ENCODE measurements at places on chromosomes 2 and 18.

GRCh38 chr2:28011322-28011737 is 120.8 kb downstream of the BABAM2 start:
- DNase-seq: no peak

GRCh38 chr2:147888680-147889079 is 43.9 kb downstream of the ACVR2A start:
- no peak for DNase-seq

DNA sequence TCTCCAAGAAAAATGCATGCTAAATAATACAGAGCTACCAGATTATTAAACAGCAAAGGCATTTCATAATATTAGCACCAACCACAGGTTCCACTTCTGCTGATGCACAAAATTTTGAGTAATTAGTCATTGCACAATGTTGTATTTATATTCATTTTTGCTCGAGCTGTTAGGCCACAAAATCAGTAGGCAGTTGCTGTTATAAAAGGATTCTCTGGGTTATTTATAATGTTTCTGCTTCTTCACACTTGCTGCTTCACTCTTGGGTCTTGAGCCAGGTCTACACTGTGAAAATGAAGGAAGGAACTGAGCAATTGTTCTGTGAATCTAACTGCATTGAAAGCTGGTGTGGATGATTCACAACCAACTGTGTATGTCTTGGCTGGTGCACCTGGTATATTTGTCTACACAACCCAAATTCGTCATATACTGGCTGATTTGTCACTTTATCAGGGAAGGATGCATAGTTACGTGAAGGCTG is 38.3 kb downstream of the MRPL33 start:
- DNase-seq: no peak

- no peak for DNase-seq
Measured at GRCh38 chr2:17520761-17521160, 2.5 kb upstream of the RAD51AP2 start.

GRCh38 chr18:33835419-33835818 is 257.4 kb downstream of the ASXL3 start:
- no peak for DNase-seq

- no peak for DNase-seq
Measured at GRCh38 chr2:54855434-54855833, 132.0 kb downstream of the EML6 start.

GRCh38 chr2:203811491-203812221 is 55.9 kb upstream of the CTLA4 start:
- no peak for DNase-seq

- DNase-seq: no peak
Measured at GRCh38 chr2:143468341-143468888, 339.2 kb downstream of the ARHGAP15 start.

DNA sequence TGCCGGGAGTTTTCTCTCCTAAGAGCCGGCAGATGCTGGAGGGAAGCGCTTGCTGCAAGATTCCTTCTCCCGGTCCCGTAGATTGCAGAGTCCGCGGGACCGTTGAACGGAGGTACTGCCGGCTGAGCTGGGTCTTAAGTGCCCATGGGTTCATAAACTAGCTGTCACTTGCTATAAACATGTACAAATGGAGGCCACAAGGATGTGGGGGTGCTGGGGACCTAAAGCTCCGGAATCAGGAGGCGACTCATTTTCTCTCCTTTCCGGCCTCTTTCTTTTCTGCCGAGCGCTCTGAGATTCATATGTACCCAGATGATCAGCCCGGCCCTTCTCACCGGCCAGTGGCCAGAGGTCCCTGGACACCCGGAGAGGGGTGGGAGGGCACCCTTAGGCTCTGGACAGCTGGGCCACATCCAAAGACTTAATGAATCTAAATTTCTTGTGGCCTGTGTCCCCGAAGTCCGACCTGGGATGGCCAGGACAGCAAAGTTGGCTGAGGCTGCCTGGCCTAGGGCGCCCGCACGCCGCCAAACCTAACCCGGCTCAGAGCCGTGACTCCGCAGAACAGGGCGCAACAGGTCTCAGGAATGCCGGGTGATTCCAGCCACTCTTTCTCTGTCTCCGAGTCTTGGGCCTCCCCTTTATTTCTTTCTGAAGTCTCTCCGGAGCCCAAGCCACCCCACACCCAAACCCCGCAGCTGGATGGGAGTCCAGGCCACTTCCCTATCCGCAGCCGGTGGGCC is 2.4 kb upstream of the PAX3 start:
- no peak for DNase-seq

DNA sequence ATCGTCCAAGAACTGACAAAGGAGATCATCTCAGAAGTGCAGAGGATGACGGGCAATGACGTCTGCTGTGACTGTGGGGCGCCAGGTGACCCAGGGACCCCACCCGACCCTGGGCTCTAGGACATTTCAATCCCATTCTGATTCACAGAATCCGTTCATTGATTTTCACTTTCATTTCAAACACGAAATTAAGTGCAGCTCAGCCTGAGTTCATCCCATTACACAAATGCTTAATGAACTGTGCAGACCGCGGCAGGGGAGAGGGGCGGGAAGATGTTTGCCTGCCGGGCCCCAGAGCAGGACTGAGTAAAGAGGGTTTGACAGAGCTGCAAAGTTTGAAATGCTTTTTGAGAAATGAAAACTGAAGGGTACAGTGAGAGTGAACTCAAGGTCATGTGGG is 67.1 kb downstream of the ITGB1BP1 start:
- DNase-seq: no peak

DNA sequence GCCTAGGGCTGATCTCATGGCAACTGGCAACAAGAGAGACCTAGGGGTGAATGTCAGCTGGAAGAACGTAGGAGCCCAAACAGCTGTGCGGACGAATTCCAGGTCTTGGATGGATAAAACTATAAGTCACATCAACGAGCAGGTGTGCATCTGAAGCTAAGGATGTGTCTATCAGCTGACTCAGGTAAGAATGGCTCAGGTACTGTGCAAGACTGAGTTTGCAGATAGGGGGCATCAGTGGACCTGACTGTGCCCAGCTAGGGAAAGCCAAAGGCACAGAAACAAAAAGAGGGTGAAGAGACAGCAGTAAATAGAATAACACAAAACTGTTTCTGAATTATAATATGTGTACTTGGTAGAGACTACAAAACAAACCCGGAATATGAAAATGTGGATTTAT is 357.3 kb downstream of the ZEB2 start:
- DNase-seq: no peak

DNA sequence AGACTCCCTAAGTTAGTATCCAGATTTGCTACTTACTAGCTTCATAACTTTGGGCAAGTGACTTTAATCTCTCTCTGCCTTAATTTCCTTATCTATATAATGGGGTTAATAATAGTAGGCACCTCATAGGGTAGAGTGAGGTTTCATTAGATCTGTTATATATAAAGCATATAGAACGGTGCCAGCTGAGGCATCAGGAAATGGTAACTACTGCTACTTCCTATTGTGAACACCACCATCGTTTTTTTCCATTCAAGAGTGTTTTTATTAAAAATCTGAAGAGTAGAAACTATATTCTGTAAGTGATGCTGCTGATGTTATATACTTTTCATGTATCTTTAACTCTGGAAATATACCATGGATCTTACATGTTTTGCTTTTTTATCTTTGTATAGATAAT is 44.3 kb downstream of the MALT1 start:
- DNase-seq: no peak

- DNase-seq: no peak
Measured at GRCh38 chr2:26772064-26773001, 8.2 kb downstream of the SLC35F6 start.

GRCh38 chr18:49565612-49566011 is 3.8 kb downstream of the LIPG start:
- DNase-seq: peak; percentile 24

- DNase-seq: no peak
Measured at GRCh38 chr2:19971691-19972090, 18.2 kb downstream of the WDR35 start.

GRCh38 chr2:127508631-127509034 is 17.7 kb downstream of the IWS1 start:
- peak; percentile 11 for DNase-seq

- DNase-seq: no peak
Measured at GRCh38 chr2:232480201-232481190, 7.1 kb downstream of the ECEL1 start.

DNA sequence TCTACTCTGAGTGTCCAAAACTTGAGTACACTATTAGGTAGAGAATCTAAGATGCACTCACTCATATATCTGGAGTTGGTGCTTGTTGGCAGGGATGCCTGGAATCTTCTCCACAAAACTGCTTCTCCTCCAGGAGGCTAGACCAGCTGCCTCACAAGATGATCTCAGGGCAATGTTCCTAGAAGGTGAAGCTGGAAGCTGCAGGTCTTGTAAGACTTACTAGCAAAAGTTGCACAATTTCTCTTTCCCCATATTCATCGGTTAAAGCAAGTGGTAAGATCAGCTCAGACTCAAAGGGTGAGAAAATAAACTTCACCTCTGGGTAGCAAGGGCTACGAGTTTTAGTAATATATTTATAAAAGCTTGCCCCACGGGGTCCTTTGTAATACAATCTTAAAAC is 454.4 kb upstream of the ACVR2A start:
- no peak for DNase-seq

GRCh38 chr2:168518555-168519066 is 62.5 kb downstream of the CERS6 start:
- DNase-seq: no peak

- no peak for DNase-seq
Measured at GRCh38 chr2:65231892-65232477, 4.4 kb downstream of the ACTR2 start.

- DNase-seq: no peak
Measured at GRCh38 chr2:109689182-109689930, 75.2 kb downstream of the SOWAHC start.

GRCh38 chr2:113234721-113235346 is 43.9 kb downstream of the PAX8 start:
- DNase-seq: no peak

- no peak for DNase-seq
Measured at GRCh38 chr2:182949052-182949451, 82.6 kb upstream of the FRZB start.

DNA sequence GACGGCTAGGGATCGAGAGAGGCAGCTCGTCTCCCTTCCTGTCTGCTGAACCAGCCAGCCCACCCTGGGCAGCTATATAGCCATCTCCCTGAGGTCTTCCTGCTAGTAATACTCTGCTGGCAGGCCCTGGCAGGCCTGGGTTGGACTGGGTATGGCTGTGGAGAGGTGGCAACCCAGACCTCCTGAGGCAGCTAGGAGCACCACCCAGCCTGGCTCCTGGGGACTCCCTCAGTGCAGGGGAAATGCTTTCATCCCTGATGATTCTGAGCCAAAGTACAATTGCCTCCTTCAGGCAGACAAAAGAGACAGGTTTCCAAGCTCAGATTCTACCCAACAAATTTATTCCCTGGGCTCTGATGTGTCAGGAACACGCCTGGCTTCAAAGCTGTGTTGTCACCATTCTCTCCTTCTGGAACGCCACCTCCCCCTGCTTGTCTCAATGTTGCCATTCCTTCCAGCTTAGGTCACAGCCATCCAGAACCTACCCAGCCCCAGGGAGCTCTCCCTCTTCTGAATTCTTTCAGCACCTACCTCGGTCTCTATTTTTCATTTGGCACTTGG is 4.7 kb upstream of the DNAJB2 start:
- DNase-seq: no peak

DNA sequence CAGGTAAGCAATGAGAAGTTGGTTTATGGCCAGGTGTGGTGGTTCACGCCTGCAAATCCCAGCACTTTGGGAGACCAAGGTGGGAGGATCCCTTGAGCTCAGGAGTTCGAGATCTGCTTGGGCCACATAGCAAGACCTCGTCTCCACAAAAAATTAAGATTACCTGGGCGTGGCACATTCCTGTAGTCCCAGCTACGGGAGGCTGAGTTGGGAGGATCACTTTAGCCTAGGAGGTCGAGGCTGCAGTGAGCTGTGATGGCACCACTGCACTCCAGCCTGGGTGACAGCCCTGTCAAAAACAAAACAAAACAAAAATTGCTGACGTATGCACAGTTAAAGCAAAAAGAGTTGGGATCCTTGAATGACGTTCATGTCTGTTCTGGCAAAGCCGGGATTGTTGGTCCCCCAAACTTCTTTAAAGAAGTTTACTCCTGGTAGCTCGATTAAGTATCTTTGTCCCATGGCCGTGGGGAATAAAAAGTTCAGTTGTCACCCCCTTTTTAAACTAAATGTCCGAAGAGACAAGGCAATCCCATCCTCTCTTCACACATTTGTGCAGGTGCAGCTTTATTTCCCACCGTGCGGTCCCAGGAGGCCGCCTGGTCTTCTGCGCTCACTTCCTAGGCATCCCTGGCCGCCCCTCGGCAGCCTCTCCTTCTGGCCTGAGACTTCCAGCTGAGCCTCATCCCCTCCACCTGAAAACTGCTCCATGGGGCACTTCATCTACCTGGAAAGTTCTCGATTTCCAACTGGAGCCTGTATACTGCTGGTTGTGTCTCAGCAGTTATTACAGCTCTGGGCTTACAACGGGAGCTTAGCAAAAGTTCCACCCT is 762 bp upstream of the SPOPL start:
- no peak for DNase-seq

- no peak for DNase-seq
Measured at GRCh38 chr2:149420053-149420963, 89.9 kb downstream of the LYPD6 start.

DNA sequence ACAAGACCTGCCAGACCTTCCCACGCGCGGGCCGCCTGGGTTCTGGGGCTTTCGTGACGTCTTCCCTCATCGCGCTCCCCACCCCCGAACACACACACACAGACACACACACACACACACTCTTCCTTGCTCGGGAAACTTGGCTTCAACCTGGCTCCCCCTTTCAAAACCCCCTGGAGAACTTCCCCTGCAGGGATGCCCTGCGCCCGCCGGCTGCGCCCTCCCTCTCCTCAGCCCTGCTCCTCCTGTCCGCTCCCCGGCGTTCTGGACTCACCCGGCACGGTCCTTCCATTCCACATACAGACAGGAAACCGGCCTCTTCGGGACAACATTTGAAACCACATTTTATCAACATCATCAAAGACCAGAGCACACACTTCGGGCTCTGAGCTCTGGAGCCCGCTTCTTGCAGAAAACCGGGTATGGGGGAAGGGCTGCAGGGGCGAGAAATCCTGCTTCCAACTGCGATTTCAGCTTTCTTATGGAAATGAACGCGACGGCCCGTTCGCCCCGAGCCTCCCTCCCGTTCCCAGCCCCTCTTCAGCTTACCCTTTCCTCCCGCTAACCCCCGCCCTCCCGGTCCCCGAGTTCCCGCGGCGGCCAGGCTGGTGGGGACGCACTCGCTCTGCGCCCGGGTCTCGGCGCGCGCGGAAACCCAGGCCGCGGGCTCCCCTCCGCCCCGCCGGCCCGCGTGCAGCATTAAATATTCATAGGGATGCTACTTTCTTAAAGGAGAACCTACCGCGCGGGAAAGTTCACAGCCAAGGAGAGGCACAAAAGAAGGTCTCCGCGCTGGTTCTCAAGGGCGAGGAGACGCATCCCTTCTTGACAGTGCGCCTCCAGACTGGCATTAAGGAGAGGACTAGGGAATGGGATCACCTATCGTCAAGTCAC is 18.3 kb downstream of the POU3F3 start:
- no peak for DNase-seq

DNA sequence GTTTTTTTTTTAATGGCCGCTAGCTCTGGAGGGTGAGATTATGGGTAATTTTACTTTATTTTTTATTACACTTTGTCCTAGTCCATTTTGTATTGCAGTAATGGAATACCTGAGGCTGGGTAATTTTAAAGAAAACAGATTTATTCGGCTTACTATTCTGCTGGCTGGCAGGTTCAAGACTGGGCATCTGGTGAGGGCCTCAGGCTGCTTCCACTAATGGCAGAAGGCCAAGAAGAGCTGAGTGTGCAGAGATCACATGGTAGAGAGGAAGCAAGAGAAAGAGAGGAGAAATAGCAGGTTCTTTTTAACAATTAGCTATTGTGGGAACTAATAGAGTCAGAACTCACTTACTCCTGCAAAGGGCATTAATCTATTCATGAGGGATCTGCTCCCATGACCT is 52.4 kb upstream of the ARHGAP28 start:
- DNase-seq: no peak
